ENCODE measurements at places on chromosomes 5 and 9.

GRCh38 chr9:22210262-22210661 is 201.2 kb upstream of the CDKN2B start:
- no peak for DNase-seq

GRCh38 chr5:151295791-151296477 is 7.6 kb downstream of the SLC36A3 start:
- no peak for DNase-seq

DNA sequence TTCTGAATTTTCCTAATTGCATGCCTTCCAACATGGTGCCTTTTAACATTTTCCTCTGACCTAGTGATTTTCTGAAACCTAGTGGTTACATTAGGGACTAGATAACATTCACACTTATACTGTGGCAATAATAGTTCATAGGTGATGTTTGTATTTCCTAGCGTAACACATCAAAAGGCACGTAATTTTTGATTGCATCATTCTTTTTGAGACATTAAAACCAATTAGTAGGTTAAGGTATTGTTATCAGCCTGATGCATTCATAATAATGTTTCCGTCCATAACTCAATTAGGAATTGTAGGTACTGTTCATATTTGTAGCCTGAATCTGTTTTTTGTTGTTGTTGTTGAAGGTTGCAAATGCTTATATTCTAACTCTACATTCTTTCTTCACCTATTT is 192.4 kb downstream of the ANXA1 start:
- DNase-seq: no peak

GRCh38 chr9:119094086-119094485 is 275.1 kb downstream of the BRINP1 start:
- DNase-seq: no peak

DNA sequence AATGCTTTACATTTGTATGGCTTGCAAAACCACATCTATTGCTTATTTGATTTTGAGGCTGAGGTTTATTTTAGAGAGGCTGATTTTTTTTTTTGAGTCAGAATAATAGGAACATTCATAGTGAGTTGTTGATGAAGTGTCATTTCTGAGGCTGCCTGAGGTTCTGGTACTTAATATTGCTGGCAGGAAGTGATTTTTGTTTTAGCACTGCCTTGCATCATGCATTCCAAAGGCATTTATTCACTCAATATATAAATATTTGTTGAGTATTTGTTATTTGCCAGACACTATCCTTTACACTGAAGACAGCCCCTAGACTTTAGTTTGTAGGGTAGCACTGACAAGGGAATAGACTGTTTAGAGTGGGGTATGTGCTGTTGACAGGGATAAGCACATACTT is 2.7 kb downstream of the RNF20 start:
- no peak for DNase-seq

DNA sequence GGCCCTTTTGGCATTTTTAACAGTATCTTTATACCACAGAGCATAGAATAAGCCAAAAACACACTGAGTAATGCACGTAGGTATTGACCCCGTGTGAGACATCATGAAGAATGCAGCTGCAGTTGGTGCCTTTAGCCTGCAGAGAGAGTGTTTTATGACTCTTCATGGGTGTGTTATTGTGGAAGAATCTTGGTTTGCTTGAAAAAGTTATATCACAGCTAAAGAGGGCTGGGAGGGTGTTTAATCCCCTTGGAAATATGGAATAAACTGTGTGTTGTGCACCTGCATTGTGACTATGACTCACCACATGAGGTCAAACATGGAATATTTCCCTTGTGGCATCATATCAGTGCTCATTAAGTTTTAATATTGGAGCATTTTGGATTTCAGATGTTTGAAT is 458.7 kb downstream of the CDH9 start:
- DNase-seq: no peak

DNA sequence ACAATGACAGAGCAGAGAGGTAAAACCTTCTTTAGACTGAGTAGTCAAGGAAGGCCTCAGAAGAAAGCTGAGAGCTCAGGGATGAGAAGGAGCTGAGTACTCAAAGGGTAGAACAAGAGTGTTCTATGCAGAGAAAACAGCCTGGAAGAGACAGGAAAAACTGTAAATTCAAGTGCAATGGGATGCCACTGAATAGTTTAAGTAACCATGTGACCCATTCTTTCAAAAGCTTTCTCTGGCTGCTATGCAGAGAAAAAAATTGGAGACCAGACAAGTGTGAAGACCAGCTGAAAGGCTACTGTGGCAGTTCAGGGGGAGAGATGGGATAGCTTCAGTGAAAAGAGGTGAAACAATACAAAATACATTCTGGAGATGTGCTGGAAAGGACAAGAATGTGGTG is 61.3 kb upstream of the RNF38 start:
- DNase-seq: no peak

GRCh38 chr5:88214655-88215054 is 54.0 kb downstream of the TMEM161B start:
- DNase-seq: no peak

- no peak for DNase-seq
Observed at GRCh38 chr9:68981789-68982188, 32.1 kb downstream of the PRKACG start.

- no peak for DNase-seq
Observed at GRCh38 chr9:101585740-101586139, 9.0 kb downstream of the PPP3R2 start.

DNA sequence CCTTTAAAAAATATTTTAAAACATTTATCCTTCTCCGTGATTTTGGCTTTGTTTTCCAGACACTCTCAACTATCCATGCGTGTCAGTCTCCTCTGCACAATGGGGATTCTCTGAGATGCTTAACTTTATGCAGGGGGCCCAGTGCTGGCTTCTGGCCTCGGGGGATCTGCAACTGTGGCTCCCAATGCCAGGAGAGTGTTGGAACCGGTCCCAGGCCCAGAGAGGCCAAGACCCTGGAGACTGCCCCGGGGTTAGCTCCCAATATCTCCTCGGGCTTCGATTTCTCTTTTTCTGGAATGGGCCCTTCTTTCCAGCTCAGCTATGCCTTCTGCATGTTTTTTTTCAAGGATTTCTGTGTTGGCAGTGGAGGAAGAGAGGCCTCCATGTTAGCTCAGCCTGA is 20.1 kb upstream of the SARDH start:
- no peak for DNase-seq

DNA sequence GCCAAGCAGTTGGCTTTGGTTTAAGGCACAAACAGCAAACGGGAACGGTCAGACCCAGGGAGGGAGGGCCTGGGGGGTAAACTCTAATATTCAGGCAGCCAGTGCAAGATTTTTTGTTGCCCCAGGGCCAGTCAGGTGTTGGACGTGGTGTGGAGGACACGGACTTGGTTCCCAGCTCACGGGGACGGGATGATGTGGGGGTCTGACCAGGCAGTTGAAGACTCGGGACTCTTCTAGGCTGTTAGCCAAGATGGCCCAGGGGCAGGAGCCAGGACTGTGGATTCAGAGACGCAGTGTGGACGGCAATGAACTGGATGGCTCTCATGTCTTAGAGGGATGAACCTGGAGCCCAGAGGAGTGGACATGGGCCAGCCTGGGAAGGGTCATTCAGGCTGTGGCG is 169.2 kb downstream of the C9orf50 start:
- no peak for DNase-seq

DNA sequence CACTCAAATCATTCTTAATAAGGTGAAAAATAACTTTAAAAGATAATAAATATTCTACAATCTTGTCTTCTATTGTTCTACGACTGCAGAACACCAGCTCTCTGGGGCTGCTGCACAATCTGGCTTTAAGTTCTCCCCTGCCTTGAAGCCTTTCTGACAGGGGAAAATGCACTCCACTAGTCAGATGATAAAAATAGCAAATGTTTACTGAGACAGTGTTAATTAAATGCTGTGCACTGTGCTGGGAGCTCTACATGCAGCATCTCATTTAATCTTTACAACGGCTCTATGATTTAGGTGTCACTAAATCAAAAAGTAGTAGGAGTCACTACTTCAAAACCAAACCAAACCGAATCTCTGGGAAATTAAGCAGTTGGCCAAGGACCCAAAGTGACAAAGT is 132.7 kb downstream of the SLIT3 start:
- no peak for DNase-seq

DNA sequence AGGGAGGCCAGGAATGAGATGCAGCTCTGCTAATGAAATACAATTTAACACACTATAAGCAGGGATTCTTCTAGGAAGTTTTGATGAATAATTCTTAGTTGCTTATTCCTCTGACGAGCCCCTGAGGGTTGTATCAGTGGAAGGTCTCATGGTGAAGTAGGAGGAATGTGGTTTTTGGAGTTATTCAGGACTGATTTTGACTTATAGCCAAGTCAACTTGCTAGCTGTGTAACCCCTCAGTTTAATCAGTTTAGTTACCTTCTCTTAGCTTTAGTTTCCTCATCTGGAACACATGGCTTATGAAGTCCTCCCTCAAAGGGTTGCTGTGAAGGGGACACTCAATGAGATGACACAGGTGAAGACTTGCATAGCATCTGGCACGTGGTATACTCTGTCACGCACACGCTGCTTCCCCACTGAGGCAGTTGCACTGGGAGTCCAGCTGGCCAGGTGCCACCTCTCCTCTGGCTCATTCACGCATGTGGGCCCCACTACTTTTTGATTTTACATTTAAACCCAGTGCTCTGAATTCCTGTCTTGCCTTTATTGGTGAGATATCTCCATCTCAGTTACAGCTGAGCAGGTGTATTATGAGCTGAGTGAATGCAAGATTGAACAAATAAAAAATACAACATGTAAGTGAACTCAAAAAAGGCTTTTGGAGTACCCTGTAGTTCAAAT is 415.0 kb downstream of the ARHGEF28 start:
- no peak for DNase-seq

DNA sequence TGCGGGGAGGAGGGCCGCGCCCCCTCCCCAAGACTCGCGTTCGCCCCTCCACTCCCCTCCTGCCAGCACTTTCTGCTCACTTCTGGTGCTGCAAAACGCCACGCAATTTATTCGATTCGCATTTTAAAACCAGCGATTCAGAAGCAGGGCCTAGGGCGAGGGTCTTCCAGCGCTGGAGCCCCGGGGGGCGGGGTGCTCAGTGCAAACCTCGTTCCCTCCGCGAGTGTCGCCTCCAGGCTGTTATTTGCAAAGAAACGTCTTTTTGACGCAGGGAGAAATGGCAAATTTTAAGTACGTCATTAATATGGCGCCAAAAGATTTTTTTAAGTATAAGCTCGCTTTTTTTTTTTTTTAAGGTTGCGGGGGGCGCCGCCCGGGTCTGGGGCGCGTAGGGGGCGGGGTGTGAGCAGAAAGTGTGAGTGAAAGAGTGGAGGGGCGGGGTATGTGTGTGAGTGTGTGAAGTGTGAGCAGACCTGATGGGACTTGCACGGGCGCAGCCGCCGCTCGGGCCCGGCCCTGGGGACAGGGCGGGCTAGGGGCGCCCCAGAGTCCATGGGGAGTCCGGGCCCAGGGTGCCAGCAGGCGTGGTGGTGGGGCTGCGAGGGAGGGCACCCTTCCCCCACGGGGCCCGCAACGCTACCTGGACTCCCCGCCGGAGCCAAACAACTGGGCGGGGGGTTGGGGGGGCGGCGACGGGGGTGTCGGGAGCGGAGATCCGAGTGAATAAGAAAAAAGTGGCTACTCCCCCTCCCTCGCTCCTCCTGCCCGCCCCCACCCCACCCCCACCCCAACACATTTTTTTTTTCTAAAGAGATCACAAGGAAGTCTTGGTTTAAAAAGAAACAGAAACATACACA is at the start of gene JADE2:
Gene JADE2, plus strand, starts transcription at position 845 of the 857 bp plus-strand sequence. CDS start 10,188 bp downstream, outside the sequence.
- DNase-seq: peak; percentile 24

- DNase-seq: no peak
Observed at GRCh38 chr5:109191153-109191558, 218.6 kb downstream of the PJA2 start.

GRCh38 chr9:83027153-83027891 is 35.6 kb downstream of the RASEF start:
- DNase-seq: peak; percentile 45

GRCh38 chr5:95973793-95974325 is 12.2 kb upstream of the ELL2 start:
- DNase-seq: no peak

DNA sequence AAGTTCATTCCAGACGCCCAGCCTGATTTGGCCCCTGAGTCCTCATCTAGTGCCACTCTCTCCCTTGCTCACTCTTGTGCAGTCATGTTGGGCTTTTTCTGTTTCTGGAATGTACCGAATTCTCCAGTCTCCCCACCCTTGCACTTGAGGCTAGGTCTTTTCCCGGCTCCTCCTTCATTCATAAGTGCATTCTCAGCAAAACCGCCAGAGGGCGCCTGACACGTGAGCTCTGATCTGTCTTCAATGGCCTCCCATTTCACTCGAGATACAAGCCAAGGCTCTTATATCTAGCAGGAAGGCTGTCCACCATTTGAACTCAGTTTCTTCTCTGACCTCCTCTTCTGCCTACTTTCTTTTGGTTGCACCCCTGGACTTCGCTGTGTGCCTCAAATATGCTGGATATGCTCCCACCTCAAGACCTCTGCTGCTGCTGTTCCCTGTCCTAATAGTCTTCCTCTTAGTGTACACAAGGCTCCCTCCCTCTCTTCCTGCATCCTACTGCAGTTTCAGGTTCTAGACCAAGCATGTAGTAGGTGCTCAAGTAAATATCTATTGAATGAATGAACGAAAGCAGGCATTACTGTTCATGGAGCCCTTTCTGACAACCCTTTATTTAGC is 568.1 kb upstream of the WWC1 start:
- peak; percentile 38 for DNase-seq

- DNase-seq: no peak
Observed at GRCh38 chr5:138549414-138549813, 6.4 kb upstream of the ETF1 start.

DNA sequence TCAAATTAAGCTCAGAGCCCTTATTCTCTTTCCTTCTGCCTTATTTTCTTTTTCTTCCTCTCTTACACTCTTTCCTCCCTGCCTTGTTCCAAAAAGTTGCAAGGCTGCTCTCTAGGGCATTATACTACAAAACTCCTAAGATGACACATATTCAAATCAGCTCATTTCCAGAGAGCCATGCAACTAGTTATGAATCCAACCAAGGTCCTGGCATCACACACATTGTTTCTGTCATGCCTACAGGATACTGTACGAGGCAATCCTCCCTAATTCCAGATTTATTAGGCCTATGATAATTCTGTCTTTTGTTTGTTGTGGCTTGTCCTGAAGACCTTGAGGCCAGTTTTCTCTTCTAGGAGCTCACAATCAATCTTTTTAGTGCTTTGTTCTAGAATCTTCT is 87.0 kb upstream of the TBCA start:
- DNase-seq: no peak

DNA sequence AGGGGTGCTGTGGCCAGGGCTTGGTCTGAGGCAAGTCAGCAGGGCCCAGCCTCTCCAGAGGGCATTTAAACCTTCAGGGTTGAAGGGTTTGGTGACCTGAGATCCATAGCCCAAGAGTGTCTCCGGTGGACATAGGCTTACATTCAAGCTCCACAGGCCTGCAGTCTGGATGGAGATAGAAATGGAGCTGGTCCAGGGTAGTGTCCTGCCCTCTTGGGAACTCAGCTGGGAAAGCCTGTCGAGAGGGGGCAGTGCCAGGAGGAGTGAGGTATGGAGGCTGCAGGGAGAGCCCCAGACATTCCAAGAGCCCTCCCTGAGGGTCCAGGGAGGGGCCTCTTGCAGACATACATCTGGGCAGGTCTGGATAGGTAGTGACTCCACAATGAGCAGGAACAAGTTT is 177.0 kb upstream of the MVB12B start:
- DNase-seq: no peak

- no peak for DNase-seq
Observed at GRCh38 chr5:80174790-80175189, 81.1 kb downstream of the SERINC5 start.
